ENCODE measurements at places on chromosomes 5 and 9. TPM values are rescaled to one million over a fixed set of nuclear protein-coding genes. Genes with fewer than 3 reads are reported as not detected.

Gene GZMA
- not detected for total RNA-seq

Gene TRIM7
- total RNA-seq: 0.07 TPM

Gene LCN9
- total RNA-seq: 0.44 TPM

GRCh38 chr9:36154331-36154952 lies 14.7 kb upstream of the CCIN start:
- peak; percentile 7 for DNase-seq

- DNase-seq: peak; percentile 3
Observed at GRCh38 chr5:88829054-88829453, 53.9 kb downstream of the MEF2C start.

Data from H7 (cell line).